Uterus (tissue), 4 donors: ENCODE measurements at places on chromosomes 3 and 15. TPM values are rescaled to one million over a fixed set of nuclear protein-coding genes. Genes with fewer than 3 reads are reported as not detected.

TBC1D21 gene
- total RNA-seq: not detected

COL7A1 gene
- 21.6 TPM for total RNA-seq

VGLL4 gene
- 144 TPM for total RNA-seq

C3orf85 gene
- total RNA-seq: not detected

WDR93 gene
- total RNA-seq: not detected

B3GNT5 gene
- total RNA-seq: 9.0 TPM

GNAT1 gene
- total RNA-seq: not detected

SH2D7 gene
- total RNA-seq: not detected

- no peak overlapping the region for H3K27ac ChIP-seq
- no peaks in the 10 kb centered on the region for H3K27me3 ChIP-seq
- H3K36me3 ChIP-seq: no peaks in the 10 kb centered on the region
- no peak overlapping the region for H3K4me3 ChIP-seq
Measured at GRCh38 chr3:49511639-49512038, 41.6 kb downstream of the DAG1 start.

GRCh38 chr3:138578961-138579574, 15.0 kb downstream of the CEP70 start:
- no peak for DNase-seq
- H3K36me3 ChIP-seq: no peaks in the 10 kb centered on the region
- H3K27me3 ChIP-seq: no peaks in the 10 kb centered on the region
- no peak overlapping the region for H3K4me3 ChIP-seq

DNA sequence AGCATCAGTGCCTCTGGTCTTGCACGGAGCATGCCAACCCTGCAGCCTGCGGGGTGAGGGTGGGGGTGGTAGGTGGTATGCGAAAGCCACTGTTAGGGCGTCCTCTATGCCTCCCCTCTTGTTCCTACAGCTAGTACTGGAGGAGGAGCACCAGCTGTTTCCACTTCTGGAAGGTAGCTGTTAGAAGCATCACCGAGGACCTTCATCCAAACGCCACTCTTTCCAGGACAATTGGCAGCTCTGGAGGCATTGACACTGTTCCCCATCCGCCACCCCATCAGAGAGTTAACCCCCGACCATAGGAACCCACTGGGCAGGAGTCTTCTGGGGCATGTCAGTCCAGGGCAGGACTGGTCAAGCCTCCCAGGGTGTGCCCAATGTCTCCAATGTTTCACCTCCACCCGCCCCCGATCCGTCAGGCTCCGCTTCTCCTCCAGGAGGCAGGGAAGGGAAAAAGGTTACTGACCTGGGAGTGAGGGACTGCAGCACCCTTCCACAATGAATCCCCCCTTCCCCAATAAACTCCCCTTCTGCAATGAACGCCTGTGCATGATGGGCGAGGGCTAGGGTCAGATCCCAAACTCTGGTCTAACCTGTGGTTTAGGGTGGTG, 487 bp downstream of the DUOX2 start:
- no peak overlapping the region for H3K4me3 ChIP-seq
- peaks cover 12% of the 10 kb centered on the region for H3K4me1 ChIP-seq
- no peak overlapping the region for H3K27ac ChIP-seq

- no peaks in the 10 kb centered on the region for H3K27me3 ChIP-seq
- H3K4me1 ChIP-seq: no peaks in the 10 kb centered on the region
- no peak for DNase-seq
- no peak overlapping the region for H3K27ac ChIP-seq
- H3K36me3 ChIP-seq: no peaks in the 10 kb centered on the region
Measured at GRCh38 chr15:90862964-90863778, 5.2 kb upstream of the FURIN start.

DNA sequence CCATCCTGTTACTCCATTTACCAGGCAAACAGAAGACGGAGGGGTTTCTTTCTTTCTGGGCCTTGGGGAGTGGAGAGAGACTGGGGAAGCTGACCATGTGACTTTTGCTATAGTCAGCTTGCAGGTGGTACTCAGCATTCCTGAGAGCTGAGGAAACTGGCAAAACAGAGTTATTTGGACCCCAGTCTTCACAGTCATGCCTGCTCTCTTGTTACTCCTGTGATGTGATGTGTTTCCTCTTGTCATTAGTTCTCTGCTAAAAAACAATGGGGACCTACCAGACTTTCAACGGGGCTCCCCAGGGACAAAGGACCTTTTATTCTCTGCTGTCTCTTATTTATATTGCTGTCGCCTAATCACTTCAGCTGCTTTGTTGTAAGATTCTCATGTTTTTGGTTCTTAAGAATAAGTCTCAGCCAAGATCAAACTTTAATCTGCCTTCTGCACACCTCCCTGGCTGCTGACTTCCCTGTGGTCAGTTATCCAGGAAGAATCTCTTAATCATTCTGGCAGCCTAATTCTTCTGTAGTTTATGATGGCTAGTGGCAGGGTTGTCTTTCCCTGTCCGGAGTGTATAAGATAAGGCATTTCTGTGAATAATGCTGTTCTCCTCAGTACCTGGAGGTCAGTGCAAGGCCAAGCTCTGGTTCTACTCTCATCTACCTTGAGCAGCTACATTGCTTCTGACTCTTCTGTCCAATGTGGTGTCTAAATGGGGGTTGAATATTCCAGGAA, 8.8 kb downstream of the STARD9 start:
- no peak for DNase-seq
- H3K4me1 ChIP-seq: peaks cover 14% of the 10 kb centered on the region
- no peaks in the 10 kb centered on the region for H3K36me3 ChIP-seq
- H3K4me3 ChIP-seq: no peak overlapping the region
- peak overlapping the region; percentile 83 for H3K27ac ChIP-seq
- H3K27me3 ChIP-seq: no peaks in the 10 kb centered on the region

GRCh38 chr3:159620873-159621272, 367.8 kb upstream of the IL12A start:
- no peaks in the 10 kb centered on the region for H3K27me3 ChIP-seq
- no peak for DNase-seq
- H3K36me3 ChIP-seq: no peaks in the 10 kb centered on the region
- H3K4me1 ChIP-seq: no peaks in the 10 kb centered on the region

GRCh38 chr15:69610277-69610676, 157.7 kb downstream of the RPLP1 start:
- H3K4me1 ChIP-seq: no peaks in the 10 kb centered on the region
- DNase-seq: no peak
- no peak overlapping the region for H3K27ac ChIP-seq
- no peak overlapping the region for H3K4me3 ChIP-seq
- no peaks in the 10 kb centered on the region for H3K36me3 ChIP-seq

- H3K27ac ChIP-seq: no peak overlapping the region
- H3K36me3 ChIP-seq: no peaks in the 10 kb centered on the region
- no peak overlapping the region for H3K4me3 ChIP-seq
- DNase-seq: no peak
- no peaks in the 10 kb centered on the region for H3K4me1 ChIP-seq
- H3K27me3 ChIP-seq: no peaks in the 10 kb centered on the region
Measured at GRCh38 chr3:162884373-162884772, 1387.8 kb downstream of the OTOL1 start.

DNA sequence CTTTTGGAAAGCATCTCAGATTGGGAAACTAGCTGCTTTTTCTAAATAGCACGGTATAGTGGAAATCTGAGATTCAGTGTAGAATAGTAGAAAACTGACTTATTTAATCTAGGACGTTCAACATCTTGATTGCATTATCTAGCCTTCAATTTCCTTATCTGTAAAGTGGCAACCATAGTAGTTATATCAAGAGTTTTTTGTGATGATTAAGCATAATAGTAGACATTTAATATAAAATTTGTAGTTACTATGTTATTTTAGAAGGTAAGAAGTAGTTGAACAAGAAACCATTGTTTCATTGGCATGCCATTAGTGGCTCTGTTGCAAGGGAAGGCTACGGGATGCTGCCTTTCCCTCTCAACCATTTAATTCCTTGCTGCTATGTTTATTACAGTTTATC, 367.3 kb downstream of the NAALADL2 start:
- no peak overlapping the region for H3K27ac ChIP-seq
- no peaks in the 10 kb centered on the region for H3K27me3 ChIP-seq
- H3K4me1 ChIP-seq: no peaks in the 10 kb centered on the region
- H3K4me3 ChIP-seq: no peak overlapping the region
- no peaks in the 10 kb centered on the region for H3K36me3 ChIP-seq
- no peak for DNase-seq

DNA sequence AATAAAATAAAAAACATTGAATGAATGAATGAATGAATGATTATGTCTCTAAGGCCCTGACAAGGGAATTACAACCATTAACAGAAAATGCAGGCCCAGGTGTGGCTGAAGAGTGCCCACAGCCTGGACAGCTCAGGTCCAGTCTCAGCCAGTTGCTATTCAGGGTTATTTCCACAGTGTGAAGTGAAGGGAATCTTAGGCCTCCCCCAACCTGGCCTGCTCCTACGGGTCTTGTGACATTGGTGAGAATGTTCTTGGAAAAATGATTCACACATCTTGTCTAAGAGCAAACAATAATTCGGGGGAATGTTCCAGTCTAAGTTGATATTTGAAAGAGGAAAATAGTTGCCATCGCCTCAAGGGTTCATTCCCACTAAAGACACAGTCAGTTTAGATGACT, 37.0 kb downstream of the MINDY4B start:
- DNase-seq: peak; percentile 63
- peak overlapping the region; percentile 50 for H3K27ac ChIP-seq
- no peaks in the 10 kb centered on the region for H3K4me1 ChIP-seq
- H3K36me3 ChIP-seq: no peaks in the 10 kb centered on the region

DNA sequence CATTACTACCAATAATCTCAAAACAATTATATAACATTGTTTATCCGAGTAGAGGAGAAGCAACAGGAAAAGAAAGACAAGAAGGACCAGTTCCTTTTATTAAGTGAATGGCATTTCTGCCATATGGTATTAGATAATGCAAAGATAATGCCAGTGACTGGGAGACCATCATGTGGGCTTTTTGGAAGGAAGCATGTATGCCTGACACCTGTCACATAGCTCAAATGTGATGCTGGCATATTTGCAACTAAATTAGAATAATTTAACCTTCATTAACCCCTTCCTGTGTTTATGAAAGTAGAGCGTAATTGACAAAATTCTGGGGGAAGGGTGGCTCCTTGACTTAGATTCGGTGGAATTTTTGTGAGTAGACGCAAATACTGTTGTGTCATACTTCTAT, 733.0 kb downstream of the TUSC7 start:
- H3K36me3 ChIP-seq: no peaks in the 10 kb centered on the region
- no peaks in the 10 kb centered on the region for H3K4me1 ChIP-seq
- DNase-seq: no peak
- no peaks in the 10 kb centered on the region for H3K27me3 ChIP-seq
- no peak overlapping the region for H3K4me3 ChIP-seq

- H3K27ac ChIP-seq: no peak overlapping the region
- DNase-seq: no peak
- H3K4me1 ChIP-seq: peaks cover 3% of the 10 kb centered on the region
- H3K27me3 ChIP-seq: no peaks in the 10 kb centered on the region
Measured at GRCh38 chr15:57533448-57533799, 58.3 kb upstream of the MYZAP start.

GRCh38 chr15:100171411-100171810, 170.4 kb downstream of the ADAMTS17 start:
- H3K4me1 ChIP-seq: no peaks in the 10 kb centered on the region
- no peak for DNase-seq
- no peaks in the 10 kb centered on the region for H3K36me3 ChIP-seq
- no peaks in the 10 kb centered on the region for H3K27me3 ChIP-seq
- no peak overlapping the region for H3K27ac ChIP-seq
